Activated naive CD4-positive, alpha-beta T cell treated with Interleukin-2 at 50 U/mL for 16 hours (primary cell): ENCODE measurements at places on chromosomes 7 and 10.

DNA sequence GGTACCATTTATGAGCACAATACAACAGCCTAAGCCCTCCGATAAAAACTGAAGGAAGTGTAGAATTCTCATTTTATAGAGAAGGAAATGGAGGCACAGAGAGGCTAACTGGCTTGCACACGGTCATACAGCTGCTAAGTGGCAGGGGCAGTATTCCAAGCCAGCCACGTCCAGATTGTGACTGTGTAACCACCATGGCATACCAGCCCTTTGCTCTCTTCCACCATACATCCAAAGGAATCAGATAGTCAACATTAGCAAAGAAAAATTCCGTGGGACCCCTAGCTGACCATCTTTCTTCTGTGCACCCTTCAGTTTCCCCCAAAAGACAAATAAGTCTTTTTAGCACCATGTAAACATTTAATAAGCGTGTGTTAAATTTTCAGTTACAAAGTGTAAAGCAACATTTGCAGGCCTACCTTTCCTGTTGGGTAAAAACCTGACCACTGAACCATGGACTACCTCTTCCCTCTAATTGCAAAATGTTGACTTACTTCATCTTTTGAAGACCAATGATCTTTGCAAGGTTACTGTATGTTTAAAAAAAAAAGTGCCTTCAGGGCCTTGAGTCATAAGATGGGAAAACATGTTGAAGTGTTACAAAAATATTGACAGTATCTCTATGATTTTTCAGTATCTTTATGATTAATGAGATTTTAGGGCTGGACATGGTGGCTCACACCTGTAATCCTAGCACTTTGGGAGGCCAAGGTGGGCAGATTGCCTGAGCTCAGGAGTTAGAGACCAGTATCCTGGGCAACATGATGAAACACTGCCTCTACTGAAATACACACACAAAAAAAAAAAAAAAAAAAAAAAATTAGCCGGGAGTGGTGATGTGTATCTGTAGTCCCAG is 24.3 kb upstream of the PDZD8 start:
- DNase-seq = no peak

DNA sequence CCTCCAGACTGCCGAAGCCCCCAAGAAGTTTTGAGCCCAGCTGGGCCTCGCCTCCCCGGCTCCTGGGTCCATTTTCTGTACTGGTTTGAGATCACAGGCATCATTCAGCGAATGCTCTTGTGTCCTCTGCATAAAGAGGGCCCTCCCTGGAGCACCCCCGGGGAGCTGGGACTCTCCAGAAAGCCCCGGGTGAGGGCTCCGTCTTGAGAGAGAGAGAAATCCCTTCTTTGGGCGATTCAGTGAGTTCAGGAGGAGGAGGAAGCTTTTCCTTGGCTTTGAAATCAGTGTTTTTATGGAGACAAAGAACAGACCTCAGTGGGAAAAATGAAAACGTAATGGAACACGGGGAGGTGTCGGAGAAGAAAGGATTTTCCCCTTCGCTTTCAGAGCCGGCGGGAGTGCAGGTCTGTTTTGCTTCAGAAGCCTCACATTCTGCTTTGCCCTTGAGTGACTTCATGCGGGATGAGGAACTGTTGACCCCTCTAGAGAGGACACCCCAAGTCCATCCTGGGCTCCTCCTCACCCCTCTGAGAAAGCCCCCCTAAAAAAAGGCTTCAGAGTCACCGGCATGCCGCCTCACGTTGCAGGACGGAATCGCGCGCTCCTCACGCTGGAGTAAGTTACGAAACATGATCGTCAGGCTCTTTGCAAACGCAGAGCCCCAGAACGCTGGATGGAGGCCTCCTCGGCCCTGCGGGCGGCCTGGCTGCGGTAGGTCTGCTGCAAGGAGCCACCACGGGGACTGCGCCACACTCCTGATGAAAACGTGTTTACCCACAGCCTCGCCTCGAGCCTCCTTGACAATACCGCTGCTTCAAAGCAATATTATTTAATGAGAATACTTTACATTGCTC is 8.5 kb upstream of the AP5Z1 start:
- no peak for DNase-seq

- DNase-seq = no peak
These were observed 78.7 kb downstream of the PRLHR start for GRCh38 chr10:118516716-118517115.

DNA sequence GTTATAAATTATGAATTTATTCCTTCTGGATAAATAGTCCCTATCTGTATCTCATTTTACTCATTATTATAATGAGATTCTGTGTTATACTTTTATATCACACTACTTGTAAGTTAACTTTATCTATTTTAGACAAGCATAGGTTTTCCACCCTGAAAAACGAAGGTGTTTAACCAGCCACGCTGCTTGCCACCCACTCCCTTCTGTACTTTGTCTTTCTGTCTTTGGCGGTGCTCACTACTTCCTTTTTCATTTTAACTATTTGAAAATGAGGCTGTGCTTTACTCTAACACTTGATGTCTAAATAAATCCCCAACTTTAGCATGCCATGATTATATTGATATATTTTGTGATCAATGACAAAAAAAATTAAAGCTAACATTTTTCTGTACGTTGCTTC is 952.9 kb downstream of the DNAJB9 start:
- DNase-seq = no peak

GRCh38 chr7:128947854-128948253 is 10.1 kb downstream of the IRF5 start:
- no peak for DNase-seq

DNA sequence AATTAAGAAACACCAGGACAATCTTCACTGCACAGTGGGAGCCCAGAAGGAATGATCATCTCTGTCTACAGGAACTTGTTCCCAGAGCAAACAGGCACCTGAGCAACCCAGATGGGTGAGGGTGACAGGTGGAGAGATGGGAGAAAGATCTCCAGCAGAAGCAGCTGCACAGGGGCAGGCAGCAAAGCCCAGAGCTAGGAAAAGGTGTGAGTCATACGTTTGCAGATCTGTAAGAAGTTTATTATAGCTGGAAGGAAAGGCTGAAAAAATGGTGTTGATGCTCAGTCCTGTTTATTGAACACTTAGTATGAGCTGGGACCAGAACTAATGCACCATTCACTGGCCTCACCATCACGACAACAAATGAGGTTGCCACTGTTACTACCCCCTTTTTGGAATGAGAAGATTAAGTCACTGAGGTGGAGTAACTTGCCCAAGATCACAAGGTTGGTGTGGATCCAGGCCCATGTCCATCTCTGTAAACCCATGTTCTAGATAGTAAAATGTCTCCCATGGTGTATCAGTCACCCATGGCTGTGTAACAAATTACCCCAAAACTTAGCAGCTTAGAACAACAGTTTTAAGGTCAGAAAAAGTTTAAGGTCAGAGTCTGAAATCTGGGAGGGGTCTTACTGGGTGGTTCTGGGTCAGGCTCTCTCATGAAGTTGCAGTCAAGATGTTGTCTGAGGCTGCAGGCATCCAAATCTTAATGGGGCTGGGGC is 506.9 kb downstream of the RPS24 start:
- no peak for DNase-seq

- no peak for DNase-seq
These were observed 336.2 kb downstream of the LHFPL3 start for GRCh38 chr7:104664648-104665047.

DNA sequence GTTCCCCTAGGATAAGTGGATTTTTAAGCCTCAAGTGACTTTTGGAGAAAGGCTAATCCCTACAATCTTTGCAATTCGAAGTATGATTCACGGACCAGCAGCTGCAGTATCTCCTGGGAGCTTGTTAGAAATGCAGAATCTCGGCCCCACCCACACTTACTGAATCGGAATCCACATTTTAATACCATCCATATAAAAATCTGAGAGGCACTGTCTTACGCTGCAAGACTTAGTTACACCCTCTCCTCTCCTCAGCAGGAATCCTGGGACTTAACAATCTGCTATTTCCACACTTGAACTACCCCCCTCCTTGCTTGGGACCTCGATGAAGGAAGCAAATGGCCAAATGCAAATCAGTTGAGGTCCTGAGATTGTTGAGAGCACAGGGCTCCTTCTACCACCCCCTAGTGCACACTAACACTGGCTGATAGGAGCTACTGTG is 21.0 kb downstream of the ITPRIP start:
- DNase-seq = no peak

GRCh38 chr10:77317221-77317620 is 320.4 kb downstream of the KCNMA1 start:
- no peak for DNase-seq

DNA sequence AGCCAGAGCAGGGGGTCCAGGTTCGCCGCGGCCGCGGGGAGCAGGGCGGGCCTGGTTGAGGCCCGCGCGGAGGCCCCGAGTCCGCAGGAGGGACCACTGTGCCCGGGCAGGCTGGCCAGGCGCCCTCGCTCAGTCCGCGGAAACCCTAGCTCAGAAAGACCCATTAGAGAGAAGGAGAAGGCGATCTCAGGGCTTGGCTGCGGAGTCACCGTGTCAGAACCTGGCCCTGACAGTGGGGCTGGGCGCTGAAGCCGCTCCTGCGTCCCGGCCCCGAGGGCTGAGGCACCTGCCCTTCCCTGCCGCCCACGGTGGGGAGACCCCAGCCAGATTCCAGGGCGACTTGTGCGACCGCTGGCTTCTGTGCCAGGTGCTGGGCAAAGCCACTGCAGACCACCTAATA is 14.2 kb upstream of the EGFR start:
- no peak for DNase-seq

- DNase-seq = no peak
These were observed 37.7 kb downstream of the SNX13 start for GRCh38 chr7:17902599-17902998.

DNA sequence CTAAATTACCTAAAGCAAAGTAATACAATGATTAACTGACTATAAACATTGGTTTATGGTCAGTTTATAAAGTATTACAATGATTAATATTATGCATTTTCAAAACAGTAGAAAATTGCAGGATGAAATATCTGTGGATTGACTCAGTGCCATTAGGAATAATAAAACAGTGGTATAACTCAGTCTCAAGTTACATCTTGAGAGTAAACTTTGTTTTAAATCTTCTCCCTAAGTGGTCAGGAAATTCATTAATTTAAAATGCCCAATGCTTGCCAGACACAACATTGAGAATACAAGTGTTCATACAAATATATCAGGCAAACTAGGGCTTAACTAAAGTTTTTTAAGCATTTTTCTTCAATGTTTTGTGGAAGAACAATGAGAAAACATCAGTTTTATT is 257.8 kb downstream of the ETV1 start:
- DNase-seq = no peak

DNA sequence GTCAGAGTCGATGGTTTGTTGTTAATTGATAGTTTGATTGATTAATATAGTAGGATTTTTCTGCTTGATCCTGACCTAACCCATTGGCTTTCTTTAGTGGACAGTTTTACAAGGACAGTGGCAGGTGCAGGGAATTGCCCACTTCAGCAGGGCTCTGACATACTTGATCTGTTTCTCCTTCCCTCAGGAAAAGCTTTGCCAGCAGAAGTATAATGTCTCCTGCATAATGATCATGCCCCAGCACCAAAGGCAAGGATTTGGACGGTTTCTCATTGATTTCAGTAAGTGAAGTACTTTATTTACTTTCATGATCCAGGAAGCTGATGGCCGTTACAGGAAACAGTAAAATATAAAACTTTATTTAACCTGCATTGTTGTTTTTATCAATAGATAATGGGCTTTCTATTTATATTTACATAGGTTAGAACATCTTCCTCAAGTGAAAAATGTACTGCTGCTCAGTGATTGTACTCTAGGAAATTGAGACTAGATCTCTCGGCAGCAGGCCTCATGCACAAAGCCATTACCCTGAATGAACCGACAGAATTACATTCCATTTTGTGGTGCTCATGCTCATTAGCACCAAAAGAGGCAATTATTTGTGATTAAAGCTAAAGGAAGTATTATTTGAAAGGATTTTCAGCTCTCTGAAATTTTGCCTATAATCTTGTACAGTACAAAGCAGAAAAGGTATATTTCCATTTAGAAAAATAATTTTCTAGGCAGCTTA is 122.5 kb upstream of the SAMD8 start:
- no peak for DNase-seq

DNA sequence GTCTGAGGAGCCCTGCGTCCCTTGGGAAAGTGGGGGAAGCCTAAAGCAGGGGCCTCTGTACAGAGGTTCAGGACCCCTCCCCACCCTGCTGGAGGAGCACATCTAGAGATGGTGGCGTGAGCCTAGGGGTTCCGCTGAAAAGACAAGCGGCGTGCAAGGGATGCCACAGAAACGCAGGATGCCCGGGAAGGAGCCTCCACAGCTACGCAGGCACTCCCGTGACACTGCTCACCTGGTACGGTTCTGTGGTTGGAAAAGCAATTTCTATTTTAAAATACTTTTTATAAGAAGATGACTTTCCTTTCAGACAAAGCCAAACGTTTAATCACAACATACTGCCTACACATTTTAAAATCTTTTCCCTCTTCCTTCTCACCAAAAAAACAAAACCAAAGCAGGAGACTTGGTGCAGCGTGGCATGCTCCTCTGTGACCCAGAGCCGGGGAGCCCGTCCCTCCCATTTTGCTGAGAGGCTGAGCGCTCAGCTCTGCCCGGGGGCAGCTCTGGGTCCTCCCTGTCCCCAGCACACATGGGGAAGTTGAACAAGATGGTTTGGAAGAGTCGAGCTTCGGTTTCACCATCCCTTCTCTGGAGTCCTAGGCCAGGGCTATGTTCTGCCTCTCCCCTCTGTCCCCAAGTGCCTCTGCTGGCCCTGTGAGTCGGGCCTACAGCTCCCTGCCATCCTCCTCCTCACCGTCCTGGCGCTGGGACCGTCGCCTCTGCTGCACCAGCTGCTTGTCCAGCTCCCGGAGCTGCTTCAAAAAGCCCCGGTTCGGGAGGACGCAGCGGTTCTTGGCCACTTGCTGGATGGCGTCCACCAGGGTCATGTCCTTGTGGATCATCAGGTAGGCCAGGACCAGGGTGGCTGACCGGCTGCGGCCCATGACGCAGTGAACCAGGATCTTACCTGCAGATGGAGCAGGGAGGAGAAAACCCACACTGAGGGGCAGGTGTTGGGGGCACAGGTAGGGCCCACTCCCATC is 74.0 kb upstream of the SAMD8 start:
- no peak for DNase-seq

DNA sequence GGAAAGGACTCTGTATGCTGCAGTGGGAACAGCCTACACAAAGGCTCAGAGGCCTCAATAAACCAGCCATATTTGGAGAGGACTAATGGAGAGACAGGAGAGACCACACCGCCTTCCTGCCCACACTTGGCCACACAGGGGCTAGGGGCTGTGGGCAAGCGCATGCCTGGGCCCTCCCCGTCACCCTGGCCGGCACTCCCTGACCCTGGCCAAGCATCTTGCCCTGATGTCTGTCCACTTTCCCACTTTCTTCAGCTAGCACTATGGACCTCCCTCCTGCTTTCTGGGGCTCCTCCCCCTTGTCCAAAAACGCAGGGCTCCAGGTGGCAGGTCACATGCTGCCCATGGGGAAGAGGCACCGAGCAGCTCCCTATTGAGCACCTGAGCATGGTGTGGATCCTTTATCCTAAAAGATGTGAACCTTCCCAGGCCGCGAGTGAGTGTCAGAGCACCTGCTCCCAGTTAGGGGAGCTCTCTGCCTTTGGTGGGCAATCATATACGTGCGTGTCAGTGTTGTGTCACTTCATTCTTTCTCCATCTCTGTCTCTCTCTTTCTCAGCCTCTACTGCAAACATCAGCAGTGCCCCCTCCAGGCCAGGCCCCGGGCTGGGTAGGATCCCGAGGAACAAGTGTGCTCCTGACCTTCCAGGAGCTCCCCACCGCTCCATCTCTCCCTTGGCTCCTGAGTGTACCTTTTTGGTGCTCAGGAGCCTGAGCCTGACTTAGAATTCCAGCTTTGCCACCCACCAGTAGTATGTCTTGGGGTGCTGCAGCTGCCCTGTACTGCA is 74.0 kb downstream of the ZMIZ1 start:
- DNase-seq = no peak

- DNase-seq = no peak
These were observed 973.8 kb upstream of the LRRTM3 start for GRCh38 chr10:65952086-65952485.
